ENCODE measurements at places on chromosomes 7 and 10.

DNA sequence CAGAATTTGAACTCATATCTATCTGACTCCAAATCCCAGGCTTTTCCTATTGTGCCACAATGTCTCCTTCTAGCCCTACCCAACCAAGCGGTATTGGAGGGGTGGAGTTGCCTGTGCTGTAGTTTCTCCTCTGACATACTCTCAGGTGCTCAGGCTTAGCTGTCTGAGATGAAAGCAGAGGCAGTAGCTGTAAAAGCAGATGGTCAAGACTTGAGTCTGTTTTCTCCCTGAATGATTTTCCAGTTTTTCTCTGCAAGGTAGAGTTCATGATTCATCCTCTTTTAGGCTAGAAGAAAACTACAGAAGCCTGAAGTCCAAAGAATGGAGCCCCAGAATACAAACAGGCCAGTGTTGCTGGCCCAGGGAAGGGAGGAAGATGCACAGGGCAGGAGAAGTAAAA is 130.0 kb downstream of the PDE1C start:
- no peak for DNase-seq

- DNase-seq: peak; percentile 93
Measured at GRCh38 chr10:102120142-102120990, at the start of gene LDB1. LDB1 (minus strand) TSS chr10:102120368; CDS start chr10:102120110, 258 bp downstream.

- no peak for DNase-seq
Measured at GRCh38 chr10:116771101-116771958, 29.0 kb upstream of the HSPA12A start.

DNA sequence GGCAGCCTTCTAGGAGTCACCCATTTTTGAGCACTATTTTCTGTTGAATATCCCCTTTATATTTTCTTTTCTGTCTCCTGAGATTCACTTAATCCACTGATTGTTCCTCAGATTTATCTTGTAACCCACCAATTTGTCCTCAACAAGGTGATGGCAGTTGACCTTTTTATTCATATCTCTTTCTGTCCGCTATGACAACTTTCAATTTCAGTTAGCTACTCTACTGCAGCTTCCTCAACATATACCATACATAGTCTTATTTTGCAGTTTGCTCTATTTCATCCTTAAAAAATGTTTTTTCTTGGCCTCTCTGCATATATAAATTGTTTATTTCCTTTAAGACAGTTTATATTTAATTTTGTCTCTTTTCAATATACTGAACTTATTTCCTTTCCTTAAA is 101.3 kb downstream of the THSD7A start:
- DNase-seq: no peak

DNA sequence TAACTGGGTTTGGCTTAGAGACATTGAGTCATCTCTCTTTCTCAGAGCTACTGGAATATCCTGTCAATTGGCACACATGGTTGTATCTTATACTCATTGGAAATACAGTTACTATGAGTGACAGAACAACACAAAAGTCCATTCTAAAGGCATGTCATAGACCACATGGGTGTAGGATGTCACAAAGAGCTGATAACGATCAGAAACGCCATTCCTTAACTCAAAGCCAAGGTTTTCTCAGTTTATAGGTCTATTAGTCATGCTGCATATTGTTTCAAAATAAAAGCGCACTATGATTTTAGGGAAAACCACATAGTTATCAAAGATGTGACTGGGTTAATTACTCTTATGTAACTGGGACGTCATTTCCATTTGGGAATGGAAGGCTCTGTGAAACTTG is 147.2 kb upstream of the FAM171A1 start:
- DNase-seq: no peak

DNA sequence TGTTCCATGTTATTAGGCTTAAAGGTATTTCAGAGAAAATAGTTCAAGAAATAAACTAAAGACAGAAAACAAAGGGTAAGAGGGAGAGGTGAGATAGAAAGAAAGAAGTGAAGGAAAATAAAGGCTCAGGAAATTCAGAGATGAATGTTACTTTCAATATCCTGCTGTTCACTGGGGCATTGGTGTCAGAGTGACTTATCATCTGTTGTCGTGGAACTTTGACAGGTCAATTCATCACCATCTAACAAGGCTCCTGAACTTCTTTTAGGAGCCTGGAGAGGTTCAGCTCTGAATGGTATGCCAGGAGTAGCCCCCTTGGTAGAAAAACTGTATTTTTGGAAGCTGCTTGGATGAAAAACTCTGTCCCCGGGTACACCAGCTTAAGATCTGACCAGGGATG is 100.1 kb downstream of the KLF6 start:
- no peak for DNase-seq

DNA sequence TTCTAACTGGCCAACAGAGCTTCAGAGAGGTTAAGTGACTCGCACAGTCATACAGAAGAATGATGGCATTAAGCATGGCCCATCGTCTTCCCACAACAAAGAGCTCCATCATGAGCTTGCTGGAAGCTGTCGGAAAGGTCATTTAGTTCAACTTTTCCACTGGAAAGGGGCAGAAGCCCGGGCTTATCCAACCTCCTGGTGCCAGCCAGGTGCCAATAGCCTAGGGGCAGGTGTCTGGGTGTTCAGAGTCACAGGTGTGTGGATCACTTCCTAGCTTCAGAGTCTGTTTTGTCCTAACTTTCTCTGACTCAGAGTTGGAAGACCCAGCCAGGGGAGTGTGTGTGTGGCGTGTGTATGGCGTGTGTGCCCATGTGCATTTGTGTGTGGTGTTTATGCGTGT is 1.3 kb upstream of the TRPV6 start:
- DNase-seq: no peak

GRCh38 chr7:115267503-115267902 is 345.6 kb downstream of the MDFIC start:
- DNase-seq: no peak
